ENCODE measurements at places on chromosomes 2 and 18. TPM values are rescaled to one million over a fixed set of nuclear protein-coding genes. Genes with fewer than 3 reads are reported as not detected.
A peak's percentile ranks its signal among the peaks of the same experiment; 100 is the strongest.

The ZC3H6 gene
- total RNA-seq, result 11.3 TPM

GRCh38 chr18:14221689-14222088 lies 89.5 kb upstream of the ZNF519 start:
- H3K36me3 ChIP-seq, result no peaks in the 10 kb centered on the region
- H3K27ac ChIP-seq, result no peak overlapping the region
- H3K4me1 ChIP-seq, result no peaks in the 10 kb centered on the region
- no peak for DNase-seq

The PDE1A gene
- 5.3 TPM for total RNA-seq

- H3K4me1 ChIP-seq, result peaks cover 60% of the 10 kb centered on the region
- H3K27ac ChIP-seq, result no peak overlapping the region
- no peak for DNase-seq
- H3K4me3 ChIP-seq, result peak overlapping the region; percentile 6
These were observed 26.8 kb downstream of the SH3BP4 start for GRCh38 chr2:234978466-234979203.

GRCh38 chr2:45687964-45688363 lies 36.5 kb downstream of the PRKCE start:
- no peaks in the 10 kb centered on the region for H3K27me3 ChIP-seq
- peaks cover 24% of the 10 kb centered on the region for H3K4me1 ChIP-seq
- H3K27ac ChIP-seq, result no peak overlapping the region
- no peak for DNase-seq
- H3K36me3 ChIP-seq, result no peaks in the 10 kb centered on the region

DNA sequence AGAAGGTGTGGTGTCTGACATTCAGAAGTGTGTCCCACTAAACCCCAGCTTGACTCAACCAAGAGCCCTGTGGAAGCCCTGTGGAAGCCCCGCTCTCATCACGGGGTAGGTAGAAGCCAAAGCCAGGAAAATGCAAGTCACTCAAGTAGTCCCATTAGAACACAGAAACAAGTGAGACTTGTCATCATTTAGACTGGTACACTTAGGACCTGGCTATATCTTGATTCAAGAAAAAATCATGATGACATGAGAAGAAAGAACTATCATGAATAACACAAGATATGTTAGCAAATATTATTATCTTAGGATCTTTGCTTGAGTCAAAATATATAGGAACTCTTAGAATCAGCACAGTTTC lies 28.2 kb upstream of the SULT1C4 start:
- no peak overlapping the region for H3K27ac ChIP-seq
- DNase-seq, result no peak
- no peaks in the 10 kb centered on the region for H3K4me1 ChIP-seq
- no peak overlapping the region for H3K4me3 ChIP-seq
- H3K27me3 ChIP-seq, result no peaks in the 10 kb centered on the region
- H3K36me3 ChIP-seq, result no peaks in the 10 kb centered on the region

DNA sequence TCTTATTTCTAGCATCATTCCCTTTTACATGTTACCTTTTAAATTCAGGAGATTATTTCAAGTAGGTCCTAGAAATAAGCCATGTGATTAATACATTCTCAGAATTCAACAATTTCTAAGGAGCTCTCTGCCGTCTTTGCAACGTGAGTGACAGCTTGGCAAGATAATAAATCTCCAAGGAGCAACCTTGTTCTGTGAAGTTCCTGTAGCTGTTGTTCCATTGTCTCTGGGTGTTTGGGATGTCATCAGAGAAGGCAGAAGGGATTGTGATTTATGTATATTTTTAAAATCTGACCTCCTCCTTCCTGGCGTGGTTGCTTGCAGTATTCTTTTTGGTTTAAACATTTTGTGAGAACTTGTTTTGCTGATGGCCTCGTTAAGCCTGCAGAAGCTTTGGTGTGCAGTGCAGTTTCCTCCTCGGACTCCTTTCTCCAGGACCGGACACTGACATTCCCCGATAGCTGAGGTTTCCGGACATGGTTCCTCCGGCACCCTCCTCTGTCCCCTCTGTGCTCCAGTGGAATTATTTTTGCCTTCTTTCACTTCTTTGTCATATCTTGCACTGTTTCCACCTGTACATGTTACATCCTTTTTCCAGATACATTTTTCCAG lies 33.7 kb downstream of the RAMP1 start:
- no peak overlapping the region for H3K4me3 ChIP-seq
- peaks cover 48% of the 10 kb centered on the region for H3K4me1 ChIP-seq
- no peaks in the 10 kb centered on the region for H3K36me3 ChIP-seq
- no peak for DNase-seq

Measured in heart left ventricle (tissue), 16 donors.